CD4-positive, alpha-beta memory T cell (primary cell): ENCODE measurements at places on chromosomes 4 and X. TPM values are rescaled to one million over a fixed set of nuclear protein-coding genes. Genes with fewer than 3 reads are reported as not detected.

CEP44 gene
- 25.7 TPM for total RNA-seq

CTPS2 gene
- 6.4 TPM for total RNA-seq

VCX2 gene
- total RNA-seq, result not detected

HPRT1 gene
- total RNA-seq, result 22.4 TPM

PPARGC1A gene
- not detected for total RNA-seq

MGARP gene
- total RNA-seq, result 0.33 TPM

GAGE12H gene
- not detected for total RNA-seq

GRCh38 chrX:118346258-118347094, 570 bp downstream of the WDR44 start:
- H3K4me1 ChIP-seq, result peaks cover 47% of the 10 kb centered on the region
- DNase-seq, result peak; percentile 39
- H3K27ac ChIP-seq, result peak overlapping the region; percentile 84
- H3K36me3 ChIP-seq, result no peaks in the 10 kb centered on the region

- no peaks in the 10 kb centered on the region for H3K27me3 ChIP-seq
- H3K4me3 ChIP-seq, result no peak overlapping the region
- no peak overlapping the region for H3K27ac ChIP-seq
- H3K36me3 ChIP-seq, result no peaks in the 10 kb centered on the region
- DNase-seq, result no peak
Measured at GRCh38 chr4:126799416-126799815, 833.3 kb upstream of the INTU start.

DNA sequence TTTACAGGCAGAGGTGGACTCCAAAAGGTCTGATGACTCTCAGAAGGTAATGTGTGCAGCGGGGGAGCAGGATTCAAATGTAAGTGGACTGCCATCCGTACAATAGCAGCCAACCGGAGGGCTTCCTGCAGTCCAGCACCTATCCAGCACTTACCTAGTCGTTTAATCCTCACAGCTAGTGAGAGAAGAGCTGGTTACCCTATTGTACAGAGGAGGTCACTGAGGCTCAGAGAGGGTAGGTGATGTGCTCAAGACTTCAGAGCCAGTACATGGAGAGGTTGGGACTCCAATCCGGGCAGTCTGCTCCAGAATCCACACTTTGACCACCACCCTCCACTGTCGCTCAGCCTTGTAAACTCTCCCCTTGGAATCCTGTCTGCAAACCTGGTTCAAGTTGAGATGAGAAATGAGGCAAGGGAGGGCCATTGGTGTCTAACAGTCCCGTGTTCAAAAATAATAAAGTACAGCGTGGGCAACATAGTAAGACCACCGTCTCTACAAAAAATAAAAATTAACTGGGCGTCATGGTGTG, 22.5 kb upstream of the JAKMIP1 start:
- no peak overlapping the region for H3K4me3 ChIP-seq
- H3K27ac ChIP-seq, result no peak overlapping the region
- H3K4me1 ChIP-seq, result no peaks in the 10 kb centered on the region
- H3K36me3 ChIP-seq, result no peaks in the 10 kb centered on the region

DNA sequence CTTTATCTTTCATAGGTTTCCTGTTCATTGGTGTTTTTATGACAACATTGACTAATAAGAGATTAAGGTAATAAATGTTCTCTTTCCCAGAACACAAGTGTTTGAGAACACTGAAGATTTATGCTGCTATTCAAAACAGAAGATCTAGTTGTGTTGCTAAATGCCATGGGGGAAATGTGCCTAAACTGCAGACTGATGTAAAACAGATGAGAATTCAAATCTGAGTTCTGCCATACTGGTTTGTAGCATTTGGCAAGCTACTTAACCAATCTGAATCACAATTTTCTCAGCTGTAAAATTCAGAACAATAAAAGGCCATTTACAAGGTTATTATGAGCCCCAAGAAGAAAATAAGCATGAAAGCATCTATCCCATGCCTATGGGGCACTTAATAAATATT, 2.3 kb downstream of the SLC10A6 start:
- peaks cover 3% of the 10 kb centered on the region for H3K27me3 ChIP-seq
- no peak overlapping the region for H3K27ac ChIP-seq
- H3K4me3 ChIP-seq, result no peak overlapping the region
- DNase-seq, result no peak
- no peaks in the 10 kb centered on the region for H3K36me3 ChIP-seq

DNA sequence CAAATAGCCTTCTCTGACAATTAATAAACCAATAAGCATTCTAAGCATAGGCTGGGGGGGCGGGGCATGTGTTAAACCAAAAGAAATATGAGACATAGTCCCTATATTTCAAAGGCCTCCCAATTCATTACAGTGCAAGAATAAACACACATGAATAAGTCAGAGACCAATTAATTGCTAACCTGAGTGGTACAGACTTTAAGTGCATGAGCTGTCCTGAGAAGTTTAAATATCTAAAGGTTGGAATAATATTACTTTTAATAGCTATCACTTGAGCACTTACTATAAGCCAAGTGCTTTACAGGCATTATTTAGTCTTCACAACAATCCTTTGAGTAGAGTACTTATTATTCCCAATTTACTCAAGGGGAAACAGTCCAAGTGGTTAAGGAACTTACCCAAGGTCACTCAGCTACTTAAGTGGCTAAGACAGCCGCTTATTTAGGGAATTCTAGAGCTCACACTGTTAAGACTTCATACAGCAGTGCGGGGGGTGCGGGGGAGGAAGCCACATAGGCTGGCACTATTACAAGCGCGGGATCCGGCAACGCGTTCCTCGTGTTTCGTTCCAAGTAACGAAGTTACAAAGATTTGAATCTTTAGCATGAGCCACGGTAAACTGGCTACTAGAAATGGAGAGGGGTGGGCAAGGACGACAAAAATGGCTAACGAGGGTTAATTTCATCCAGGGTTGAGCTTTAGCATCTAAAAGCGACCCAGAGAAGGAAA, 1.4 kb downstream of the THOC2 start:
- H3K36me3 ChIP-seq, result no peaks in the 10 kb centered on the region
- H3K27ac ChIP-seq, result peak overlapping the region; percentile 66
- peak overlapping the region; percentile 47 for H3K4me3 ChIP-seq
- H3K27me3 ChIP-seq, result no peaks in the 10 kb centered on the region
- H3K4me1 ChIP-seq, result peaks cover 41% of the 10 kb centered on the region

- H3K36me3 ChIP-seq, result no peaks in the 10 kb centered on the region
- H3K27ac ChIP-seq, result no peak overlapping the region
- DNase-seq, result peak; percentile 21
- H3K4me3 ChIP-seq, result no peak overlapping the region
- no peaks in the 10 kb centered on the region for H3K27me3 ChIP-seq
Measured at GRCh38 chr4:112214390-112215264, 17.0 kb upstream of the AP1AR start.

DNA sequence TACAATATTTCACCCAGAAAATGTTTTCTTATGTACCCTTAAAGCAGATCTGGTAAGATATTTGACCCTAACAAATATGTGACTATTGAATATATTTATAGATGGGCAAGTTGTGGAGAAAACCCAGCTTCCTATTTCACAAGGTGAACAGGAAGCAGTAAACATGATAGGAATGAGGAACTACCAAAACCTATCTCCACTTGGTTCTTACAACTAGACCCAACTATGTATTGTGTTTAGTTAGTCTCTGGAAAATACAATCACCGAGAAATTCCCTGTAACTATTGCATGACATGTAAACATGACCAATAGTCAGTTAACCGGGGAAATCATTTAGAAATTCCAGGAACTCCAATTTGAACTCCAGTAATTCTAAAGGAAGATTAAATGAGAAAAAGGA, 8.4 kb upstream of the RXFP1 start:
- no peaks in the 10 kb centered on the region for H3K4me1 ChIP-seq
- DNase-seq, result no peak
- no peak overlapping the region for H3K27ac ChIP-seq
- no peaks in the 10 kb centered on the region for H3K36me3 ChIP-seq
- H3K4me3 ChIP-seq, result no peak overlapping the region

DNA sequence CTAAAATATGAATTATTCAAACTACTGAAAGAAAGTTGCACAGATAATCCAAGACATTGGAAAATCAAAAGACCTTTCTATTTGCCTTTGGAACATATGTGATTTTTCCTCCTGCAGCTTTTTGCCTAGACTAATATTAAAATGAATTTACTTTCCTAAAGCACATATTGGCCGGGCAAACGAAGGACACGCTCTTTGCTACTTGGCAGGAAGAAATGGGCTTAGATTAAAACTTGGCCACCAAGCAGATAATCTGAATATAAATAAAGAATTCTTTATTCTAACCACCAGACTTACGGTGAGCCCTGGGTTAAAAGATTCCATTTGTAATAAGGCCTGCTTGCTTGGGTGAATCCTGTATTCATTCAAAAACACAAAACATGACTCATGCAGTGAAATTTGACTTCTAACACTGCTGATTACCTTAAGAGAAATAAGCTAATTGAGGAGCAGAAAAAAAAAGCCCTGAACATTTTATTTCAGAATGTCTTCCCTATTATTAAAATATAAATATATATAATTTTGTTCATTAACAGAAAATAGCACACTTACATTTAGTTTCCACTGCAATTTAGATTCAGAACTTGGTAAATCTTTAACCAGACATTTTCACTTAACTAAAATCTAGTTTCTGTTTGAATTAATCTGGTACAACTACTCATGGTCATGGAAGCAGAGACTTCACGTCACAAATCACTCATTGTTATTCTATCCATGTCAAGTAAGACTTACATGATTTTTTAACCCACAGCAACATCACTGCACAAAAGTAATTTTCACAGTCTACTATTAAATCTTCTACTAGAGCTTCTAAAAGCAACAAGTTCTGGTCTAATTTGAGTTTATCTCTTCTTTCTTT, 116.1 kb upstream of the PLAC1 start:
- DNase-seq, result no peak
- no peaks in the 10 kb centered on the region for H3K4me1 ChIP-seq
- no peaks in the 10 kb centered on the region for H3K27me3 ChIP-seq
- peaks cover 10% of the 10 kb centered on the region for H3K36me3 ChIP-seq

- no peaks in the 10 kb centered on the region for H3K4me1 ChIP-seq
- H3K27me3 ChIP-seq, result no peaks in the 10 kb centered on the region
- H3K36me3 ChIP-seq, result no peaks in the 10 kb centered on the region
- no peak for DNase-seq
- no peak overlapping the region for H3K27ac ChIP-seq
Measured at GRCh38 chr4:66562276-66562806, 892.1 kb upstream of the EPHA5 start.

DNA sequence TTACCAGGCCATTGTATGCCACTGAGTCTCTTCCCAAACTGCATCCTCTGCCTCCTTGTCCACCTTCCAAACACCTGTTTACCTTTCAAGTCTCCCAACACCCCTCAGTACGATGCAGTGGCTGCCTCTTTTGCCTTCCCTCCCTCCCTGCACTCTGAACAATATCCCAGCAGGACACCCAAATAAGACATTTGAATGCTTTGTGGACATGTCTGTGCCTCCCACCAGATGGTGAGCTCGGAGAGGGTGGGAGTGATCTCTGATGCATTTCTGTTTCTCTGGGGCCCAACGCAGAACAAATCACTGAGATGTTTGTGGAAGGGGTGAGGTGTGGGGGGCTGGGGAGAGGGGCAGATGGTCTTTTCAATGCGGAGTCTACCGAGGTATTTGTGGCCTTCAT, 33.4 kb downstream of the PJA1 start:
- DNase-seq, result no peak
- H3K36me3 ChIP-seq, result no peaks in the 10 kb centered on the region
- H3K4me1 ChIP-seq, result no peaks in the 10 kb centered on the region
- no peak overlapping the region for H3K4me3 ChIP-seq

DNA sequence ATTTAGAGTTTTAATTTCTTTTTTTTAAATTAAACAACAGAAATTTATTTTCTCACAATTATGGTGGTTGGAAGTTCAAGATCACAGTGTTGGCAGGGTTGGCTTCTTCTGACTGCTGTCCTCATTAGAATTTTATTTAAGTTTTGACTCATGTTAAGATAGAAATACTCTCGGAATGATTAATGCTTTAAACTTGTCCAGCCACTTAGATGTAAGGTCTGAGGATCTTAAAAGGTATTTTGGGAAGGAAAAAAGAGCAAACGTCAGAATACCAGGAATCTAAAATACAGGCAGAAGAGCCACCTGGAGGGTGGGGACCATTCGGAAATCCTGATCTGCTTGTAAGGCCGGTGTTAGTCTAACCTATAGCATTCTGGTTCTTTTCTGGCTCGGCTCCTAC, 423.0 kb upstream of the MAGEB2 start:
- H3K36me3 ChIP-seq, result no peaks in the 10 kb centered on the region
- no peaks in the 10 kb centered on the region for H3K4me1 ChIP-seq
- no peak for DNase-seq
- no peak overlapping the region for H3K27ac ChIP-seq

DNA sequence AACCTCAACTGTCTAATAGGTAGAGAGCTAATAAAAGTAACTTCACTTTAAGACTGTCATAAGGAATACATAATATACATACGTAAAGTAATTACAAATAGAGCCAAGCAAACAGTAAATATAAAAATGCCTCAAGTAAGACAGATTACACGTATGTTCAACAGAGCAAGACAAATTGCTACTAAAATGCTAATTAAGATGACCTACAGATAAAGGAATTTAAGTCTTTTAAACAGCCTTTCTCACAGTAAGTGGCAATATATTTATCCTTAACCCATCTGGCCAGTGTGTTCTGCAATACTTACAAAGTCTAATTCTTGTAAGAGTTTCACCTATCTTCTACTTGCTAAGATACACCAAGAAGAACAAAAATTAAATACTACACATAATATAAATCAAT, 12.7 kb downstream of the G3BP2 start:
- no peak for DNase-seq
- peaks cover 27% of the 10 kb centered on the region for H3K36me3 ChIP-seq
- no peak overlapping the region for H3K27ac ChIP-seq
- no peaks in the 10 kb centered on the region for H3K27me3 ChIP-seq
- peaks cover 62% of the 10 kb centered on the region for H3K4me1 ChIP-seq

GRCh38 chr4:109702950-109703663, at the start of gene CASP6:
Gene CASP6, minus strand, starts transcription at chr4:109703445. Its CDS starts 50 bp downstream, at chr4:109703395.
- H3K27me3 ChIP-seq, result no peaks in the 10 kb centered on the region
- peak; percentile 72 for DNase-seq
- peaks cover 47% of the 10 kb centered on the region for H3K4me1 ChIP-seq
- H3K36me3 ChIP-seq, result no peaks in the 10 kb centered on the region
- peak within 1 kb of the TSS; percentile 48 for H3K4me3 ChIP-seq
